Hindlimb muscle (tissue), 1 donor: ENCODE measurements at places on chromosomes 11 and 22.

DNA sequence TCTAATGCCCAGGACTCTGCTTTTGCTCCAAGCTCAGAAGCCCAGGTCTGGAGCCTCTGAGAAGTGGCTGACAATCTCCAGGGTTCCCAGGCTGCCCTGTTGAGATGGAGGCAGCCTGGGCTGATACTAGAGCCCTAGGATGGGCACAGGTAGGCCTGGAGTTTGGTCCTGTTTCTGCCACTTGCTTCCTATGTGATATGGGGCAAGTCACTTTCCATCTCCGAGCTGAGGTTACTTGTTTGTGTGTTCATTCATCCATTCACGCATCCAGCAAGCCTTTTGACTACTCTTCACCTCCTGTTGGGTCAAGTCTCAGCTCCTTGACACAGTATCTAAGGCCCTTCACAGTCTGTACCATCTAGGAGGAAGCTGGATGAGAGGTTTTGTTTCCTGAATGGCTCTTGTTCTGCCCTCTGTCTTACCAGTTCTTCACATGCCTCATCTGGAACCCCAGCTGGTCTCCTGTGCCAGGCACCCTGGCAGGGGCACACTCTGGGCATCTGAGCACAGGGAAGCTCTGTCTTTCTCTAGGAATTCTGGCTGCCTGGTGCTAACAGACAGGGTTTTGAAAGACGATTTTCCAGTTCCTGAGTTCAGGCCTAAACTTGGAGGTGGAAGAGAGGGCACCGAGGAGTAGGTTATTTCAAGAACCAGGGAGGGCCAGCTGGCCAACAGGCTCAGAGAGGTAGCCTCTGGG, 53.2 kb upstream of the AMPD3 start:
- DNase-seq: no peak

DNA sequence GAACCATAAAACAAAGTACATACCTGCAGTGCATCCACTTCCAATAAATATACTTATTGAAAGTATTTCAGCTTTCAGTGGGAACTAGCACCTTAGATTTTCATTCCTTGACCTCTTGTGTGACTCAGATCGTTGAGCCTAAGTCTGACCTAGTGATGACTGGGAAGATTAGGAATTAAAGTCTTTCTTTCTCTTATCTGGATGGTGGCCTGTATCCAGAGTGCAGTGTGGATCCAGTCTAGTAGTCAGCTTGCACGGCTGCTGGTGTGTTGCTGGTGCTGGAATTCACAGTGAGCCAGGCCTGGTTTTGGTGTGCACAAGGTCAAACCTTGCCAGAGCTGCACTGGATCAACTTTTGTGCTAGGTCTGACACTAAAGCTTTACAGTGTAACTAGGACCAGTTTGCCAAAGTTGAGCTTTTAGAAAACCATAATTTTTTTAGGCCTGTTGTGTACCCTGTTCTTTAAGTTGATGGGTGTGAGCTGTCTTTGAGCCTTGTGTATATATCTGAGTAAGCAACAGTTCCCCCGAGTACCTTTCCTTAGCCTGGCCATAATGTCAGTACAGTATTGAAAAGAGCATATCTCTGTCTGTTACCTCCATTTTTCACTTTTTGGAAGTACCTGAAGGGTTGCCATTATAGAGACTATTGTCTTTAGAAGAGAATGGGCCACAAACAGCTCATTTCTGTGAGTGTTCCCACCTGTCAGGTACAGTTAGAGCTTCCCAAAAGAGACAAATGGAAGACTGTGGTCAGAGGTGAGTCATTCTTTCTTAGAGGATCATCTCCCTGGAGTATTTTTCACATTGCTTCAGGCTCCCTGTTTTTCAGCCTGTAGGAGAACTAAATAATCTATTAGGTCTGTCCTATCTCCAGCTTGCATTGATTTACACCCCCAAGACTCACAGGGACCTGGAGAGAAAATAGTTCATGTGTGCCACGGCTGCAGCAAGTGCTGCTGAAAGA, 89.8 kb downstream of the ALX4 start:
- no peak for DNase-seq

DNA sequence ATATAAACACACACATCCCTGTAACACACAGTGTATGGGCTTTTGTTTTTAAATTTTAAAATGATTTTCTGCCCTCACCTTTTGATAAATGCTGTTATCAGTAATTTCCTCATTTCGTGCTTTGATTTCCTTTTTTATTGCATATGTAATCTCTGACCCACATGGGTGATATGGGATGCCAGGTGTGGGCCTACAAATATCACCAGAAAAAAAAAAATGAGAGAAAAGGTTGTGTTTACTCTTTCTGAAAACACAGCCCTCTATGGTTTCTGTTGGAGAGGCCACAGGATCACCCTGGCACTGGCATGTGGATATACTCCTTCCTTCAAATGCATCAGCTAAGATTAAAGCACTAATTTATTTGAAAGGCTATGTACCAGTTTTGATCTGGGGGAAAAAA, 17.0 kb downstream of the DRD2 start:
- no peak for DNase-seq

- no peak for DNase-seq
These were observed 519.6 kb downstream of the METTL15 start for GRCh38 chr11:28627690-28628255.

DNA sequence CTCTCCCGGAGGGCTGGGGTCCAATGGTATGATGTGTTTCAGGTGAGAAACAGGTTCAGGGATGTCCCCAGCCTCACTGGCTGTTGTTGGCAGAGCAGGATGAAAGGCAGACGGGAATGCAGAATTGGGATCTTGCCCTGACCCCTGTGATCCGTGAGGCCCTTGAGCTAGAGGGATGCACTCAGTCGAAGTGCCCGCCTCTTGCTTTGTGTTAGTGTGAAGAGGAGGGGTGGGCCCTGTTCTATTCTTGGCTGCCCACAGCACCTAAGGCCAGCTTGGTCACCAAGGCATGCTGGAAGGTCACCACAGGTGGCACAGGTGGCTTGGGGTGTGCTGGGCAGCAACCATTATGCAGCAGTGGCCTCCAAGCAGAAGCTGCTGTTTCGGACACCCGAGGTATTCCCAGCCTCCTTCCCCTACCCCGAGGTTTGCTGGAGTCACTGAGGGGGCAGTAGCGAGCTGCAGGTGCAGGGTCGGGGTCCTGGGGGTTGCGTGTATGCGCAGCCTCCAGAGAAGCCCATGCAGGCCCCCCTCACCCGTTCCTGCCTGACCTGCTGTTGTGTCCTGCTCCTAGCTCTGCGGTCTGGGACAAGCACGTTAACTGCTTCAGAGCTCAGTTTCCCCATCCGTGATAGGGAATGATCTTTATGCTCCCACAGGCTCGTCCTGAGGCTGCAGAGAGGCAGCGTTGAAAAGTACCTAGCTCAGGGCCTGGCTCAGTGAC, 13.0 kb downstream of the LRP5 start:
- no peak for DNase-seq

DNA sequence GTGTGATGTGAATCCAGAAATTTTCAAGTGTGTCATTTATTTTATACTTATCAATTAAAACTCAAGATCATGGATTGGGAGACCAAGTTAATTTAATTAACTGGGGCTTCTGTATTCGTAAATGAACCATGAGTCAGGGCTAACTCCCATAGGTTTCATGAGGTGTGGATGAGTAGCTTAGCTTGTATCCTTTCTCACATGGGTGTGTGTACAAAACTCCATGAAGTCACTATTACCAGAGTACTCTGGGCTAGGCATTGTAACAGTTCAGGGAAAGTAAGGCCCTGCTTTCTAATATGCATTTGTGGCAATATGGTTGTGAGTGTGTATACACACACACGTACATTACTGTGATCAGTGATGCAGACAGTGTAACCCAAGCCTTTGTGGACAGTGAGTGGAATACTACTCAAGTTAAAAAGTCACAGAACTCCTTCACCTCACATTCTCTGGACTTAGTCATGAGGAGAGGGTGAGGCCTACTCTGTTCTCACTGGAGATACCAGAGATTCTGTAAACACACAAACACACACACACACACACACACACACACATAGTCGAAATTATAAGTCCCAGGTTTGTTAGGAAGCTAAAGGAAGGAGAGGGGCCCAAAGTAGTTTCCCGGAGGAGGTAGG, 3.5 kb downstream of the CNTF start:
- no peak for DNase-seq

DNA sequence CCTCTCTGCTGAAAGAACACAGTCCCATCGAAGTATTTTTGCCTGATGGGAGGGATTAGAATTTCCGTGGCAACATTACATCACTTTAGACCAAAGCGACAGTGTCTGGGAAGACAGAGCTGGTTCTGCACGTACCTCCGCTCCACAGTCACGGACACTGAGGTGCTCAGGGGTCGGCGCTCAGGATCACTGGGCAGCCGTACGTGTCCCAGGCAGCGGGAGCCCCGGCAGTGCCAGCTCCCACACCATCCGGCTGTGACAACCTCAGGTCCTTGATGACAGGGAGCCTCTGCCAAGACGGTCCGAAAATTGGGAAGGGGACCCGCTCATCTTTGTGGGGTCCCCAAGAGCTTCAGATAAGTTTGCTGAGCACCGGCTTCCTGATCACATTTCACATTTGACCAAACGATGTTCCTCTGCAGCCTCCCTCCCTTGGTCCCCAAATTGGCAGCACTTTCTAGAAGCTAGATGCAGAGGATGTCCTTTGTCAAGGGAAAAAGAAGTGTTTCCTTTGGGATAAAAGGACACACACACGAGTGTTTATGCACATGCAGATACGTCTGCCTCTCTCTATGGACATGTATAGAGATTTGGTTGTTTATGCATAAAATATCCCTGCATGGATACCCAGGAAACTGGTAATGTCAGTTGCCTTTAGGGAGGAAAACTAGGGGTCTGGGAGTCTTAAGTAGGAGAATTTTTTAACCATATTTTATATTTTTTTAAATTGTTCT, 61.6 kb upstream of the LINC01488 start:
- no peak for DNase-seq

GRCh38 chr11:19288256-19288655, 47.5 kb upstream of the E2F8 start:
- DNase-seq: no peak

DNA sequence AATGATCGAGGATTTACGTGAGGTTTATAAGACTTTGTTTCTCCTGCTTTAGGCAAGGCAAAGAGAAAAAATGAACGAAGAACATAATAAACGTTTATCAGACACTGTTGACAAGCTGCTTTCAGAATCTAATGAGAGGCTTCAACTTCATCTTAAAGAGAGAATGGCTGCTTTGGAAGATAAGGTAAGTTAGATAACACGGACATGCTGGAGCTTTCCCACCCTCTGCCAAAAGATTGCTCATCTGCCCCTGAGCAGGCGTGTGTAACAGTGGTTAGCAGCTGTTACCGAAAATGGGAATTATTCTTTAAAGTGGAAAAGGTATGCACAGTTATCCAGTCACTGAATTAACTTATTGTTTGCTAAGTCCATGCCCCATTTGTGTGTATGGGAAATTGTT, 62.8 kb upstream of the CTTN start:
- DNase-seq: no peak

DNA sequence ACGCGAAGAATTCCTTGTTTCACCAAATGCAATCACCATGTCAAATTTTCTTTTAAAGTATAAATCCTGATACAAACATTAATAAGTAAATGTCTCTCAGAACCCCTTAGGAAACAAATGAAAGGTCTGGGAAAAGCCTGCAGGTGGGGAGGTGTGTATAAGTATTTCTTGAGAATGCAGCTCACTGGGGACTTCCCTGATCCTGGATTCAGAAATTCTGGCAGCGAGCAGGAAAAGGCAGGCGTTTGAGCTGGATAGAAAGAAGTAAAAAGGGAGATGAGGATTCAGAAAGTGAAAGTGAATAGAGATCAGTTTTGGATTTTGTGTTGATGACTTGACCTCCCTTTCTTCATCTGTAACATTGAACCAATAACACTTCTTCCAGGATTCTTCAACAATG, 68.3 kb upstream of the CTSC start:
- no peak for DNase-seq

DNA sequence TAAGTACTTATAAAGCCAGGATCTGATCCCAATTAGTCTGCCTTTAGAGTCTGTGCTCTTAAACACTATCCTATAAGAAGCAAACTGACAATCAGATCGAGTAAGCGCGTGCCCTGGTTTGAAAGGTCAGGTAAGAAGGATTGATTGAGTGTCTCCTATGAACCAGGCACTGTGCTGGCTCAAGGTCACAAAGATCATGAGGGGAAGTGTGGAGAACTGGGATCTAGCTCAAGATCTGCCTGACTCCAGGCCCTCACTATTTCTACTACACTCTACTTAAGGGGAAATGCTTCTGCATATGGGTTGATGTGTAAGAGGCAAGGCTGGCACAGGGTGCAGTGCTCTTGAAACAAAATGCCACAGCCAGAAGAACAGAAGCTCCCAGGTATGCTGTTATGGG, 77.0 kb downstream of the ME3 start:
- DNase-seq: no peak

DNA sequence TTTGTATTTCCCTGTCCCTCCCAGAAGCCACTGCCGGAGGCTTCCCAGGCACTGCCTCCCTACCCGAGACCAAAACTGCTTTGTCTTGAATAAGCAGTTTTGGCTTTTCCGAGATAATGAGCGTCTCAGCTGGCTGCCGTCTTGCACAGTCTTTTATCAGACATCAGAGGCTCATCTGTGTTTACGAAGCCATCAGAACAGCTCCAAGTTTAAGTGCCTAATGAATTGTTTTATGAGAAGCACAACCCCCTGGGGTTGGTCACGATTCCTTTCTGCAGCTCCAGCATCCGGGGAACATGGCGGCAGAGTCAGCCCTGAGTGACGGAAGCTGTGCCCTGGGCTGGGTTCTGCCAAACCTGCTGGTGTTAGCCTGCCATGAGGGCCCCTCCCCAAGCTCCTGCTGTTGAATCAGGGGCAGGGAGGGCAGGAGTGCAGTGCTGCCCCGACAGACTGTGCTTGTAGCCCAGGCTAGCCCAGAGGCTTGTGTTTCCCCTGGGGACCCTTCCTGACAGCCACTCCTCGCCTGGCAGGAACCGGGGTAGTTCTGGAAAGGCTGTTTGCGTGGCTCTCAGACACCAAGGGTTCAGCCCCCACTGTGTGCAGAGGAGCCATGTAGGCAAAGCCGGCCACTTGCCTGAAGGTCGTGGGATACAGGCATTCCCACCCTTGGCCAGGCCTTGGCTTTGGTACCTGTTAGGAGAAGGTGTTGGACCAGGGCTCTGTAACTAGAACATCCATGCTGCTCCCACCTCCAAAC, 96.1 kb downstream of the MORC2 start:
- DNase-seq: no peak

DNA sequence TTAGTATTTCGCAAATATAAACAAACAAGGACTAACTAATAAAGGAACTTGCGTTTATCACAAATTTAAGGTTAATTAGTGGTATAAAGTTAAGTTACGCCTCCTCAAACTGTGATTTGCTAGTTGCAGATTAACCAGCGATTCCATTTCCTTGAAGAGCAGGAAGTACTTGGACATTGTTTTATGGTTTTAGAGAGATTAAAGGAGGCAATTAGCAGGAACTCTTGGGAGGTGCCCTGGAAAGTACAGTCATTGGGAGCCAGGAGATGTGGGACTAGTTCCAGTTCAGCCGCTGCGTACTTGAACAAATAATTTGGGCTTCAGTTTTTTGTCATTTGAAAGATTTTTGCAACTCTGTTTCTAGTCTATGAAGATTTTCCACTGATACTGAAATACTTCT, 3.3 kb downstream of the FAM118B start:
- DNase-seq: no peak

- no peak for DNase-seq
These were observed 254.3 kb upstream of the SESN3 start for GRCh38 chr11:95485115-95485900.

- no peak for DNase-seq
These were observed 563.0 kb downstream of the MIAT start for GRCh38 chr22:27220339-27220738.

GRCh38 chr22:45008186-45008681, 1.6 kb downstream of the PHF21B start:
- DNase-seq: no peak
